NCI-H1436 treated with DMSO at 0.1 percent for 48 hours (cell line): ENCODE measurements at places on chromosomes 7 and 10.

- no peak for DNase-seq
Measured at GRCh38 chr10:48289501-48290238, 15.2 kb upstream of the FRMPD2 start.

GRCh38 chr10:118374404-118374803 lies 32.3 kb upstream of the FAM204A start:
- no peak for DNase-seq

DNA sequence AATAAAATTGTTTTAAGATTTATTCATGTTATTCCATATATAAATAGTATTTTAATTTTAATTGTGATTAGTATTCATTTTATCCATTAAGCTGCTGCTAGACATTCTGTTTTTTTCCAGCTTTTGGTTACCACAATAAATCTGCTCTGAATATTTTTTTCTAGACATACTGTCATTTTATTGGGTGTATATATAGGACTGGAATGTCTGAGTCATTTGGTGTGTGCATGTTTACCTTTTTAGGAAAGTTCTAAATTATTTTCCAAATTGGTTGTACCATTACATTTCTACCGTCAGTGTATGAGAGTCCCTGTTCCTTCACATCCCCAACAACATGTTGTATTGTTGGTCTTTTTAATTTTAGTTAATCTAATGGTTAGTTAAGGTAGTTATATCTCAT lies 1138.1 kb downstream of the REEP3 start:
- DNase-seq = no peak

DNA sequence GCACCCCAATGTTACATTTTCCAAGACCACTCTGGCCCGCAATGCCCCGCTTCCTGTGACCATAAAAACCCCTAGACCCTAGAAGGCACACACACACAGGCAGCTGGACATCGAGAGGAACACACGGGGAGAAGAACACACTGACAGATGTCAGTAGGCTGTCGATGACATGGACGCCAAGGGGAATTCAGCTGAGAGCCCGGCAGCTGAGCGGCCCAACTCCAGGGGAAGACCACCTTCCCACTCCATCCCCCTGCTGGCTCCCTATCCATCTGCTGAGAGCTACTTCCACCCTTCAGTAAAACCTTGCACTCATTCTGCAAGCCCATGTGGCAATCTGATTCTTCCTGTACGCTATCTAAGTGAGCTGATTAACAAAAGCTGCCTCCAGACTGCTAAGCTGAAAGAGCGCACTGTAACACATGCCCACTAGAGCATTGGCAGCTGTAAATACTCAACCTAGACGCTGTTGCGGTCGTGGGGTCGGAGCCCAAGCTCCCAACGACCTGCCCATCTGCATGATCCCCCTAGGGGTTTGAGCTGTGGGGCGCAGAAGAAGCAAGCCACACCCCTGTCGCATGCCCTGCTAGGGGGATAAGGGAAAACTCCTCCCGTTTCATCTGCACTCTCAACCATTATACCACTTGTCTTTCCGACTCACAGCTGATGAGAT lies 843.6 kb upstream of the POT1 start:
- DNase-seq = peak; percentile 41

DNA sequence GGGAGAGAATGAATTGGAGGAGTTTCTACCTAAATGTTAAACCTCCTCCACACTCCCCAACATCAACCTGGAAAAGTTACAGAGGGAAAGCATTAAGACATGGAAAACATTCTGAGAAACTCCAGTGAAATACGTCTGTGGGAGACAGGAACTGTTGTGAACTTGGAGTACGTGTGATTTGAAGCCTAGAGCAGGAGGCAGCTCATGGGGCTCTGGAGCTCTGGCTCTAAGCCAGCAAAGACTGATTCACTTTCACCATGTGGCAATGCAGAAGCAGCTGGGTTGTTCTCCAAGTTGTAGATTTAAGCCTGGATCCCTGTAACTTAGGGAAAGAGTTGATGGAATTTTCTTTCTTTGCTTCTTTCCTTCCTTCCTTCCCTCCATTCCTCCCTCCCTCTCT lies 503.2 kb downstream of the NRG3 start:
- DNase-seq = no peak

DNA sequence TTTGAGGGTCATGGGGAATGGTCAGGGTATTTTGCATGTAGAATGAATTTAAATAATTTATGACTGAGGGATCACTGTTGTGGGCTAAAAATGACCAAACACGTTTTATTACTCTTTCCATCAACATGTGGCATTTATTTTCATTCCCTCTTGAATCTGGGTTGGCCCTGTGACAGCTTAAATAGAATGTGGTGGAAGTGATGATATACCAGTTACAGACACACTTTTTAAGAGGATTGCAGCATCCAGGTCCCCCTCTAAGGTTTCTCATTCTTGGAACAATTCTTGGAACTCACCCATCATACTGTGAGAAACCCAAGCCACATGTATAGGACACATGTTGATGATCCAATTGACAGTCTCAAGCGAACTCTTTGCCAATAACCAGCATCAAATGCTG lies 272.4 kb downstream of the ETV1 start:
- no peak for DNase-seq

- no peak for DNase-seq
Measured at GRCh38 chr7:43491984-43492383, 90.9 kb upstream of the STK17A start.

GRCh38 chr7:157037028-157037427 lies 26.6 kb upstream of the MNX1 start:
- DNase-seq = no peak

DNA sequence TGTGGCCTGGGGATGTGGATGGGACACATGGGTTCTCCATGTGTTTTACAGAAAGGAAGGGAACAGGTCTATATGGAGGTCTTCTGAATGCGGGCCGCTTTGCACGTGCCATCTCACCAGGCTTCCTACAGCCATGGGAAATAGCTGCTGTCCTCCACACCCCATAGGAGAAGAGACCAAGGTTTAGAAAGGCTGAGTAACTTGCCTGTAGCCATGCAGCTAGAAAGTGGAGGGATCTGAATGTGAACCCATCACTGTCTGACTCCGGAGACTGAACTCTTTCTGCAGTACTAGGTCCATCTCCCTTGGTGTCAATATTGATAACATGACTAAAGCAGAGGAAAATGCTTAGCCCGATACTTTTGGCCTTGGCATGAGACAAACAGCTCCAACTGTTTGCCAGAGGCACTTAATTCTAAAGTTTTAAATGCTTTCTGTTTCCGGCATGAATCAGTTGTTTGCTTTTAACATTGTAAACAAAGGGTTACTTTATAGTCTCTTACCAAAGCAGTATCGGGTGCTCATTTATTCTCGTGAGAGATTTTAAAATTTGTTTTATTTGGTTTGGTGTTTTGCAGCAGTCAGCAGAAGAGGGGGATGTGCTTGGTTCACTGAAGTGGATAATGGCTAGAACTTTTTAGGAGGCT lies 64.8 kb upstream of the LOXL4 start:
- no peak for DNase-seq

- DNase-seq = no peak
Measured at GRCh38 chr7:90312745-90313144, 8.4 kb downstream of the FAM237B start.

- DNase-seq = no peak
Measured at GRCh38 chr7:55107946-55108345, 89.1 kb downstream of the EGFR start.

DNA sequence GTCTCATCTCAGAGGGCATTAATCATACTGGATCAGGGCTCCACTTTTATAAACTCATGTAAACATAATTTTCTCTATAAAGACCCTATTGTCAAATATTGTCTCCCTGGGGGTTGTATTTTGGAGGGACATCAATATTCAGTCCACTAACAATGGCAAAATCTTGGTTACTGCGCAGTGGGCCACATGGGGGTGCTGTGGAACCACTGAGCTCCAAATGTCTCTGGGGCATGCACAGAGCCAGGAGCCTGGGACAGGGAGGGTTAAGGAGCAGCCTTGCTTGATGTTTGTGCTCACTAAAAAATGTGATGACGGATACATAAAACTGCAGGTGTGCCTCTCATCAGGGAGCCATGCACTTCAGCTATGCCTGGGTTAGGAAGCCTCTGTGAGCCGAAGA lies 62.1 kb upstream of the PRSS58 start:
- no peak for DNase-seq

- no peak for DNase-seq
Measured at GRCh38 chr10:17240096-17240495, 12.1 kb downstream of the VIM start.

- DNase-seq = no peak
Measured at GRCh38 chr7:70615066-70615606, 516.8 kb upstream of the GALNT17 start.

DNA sequence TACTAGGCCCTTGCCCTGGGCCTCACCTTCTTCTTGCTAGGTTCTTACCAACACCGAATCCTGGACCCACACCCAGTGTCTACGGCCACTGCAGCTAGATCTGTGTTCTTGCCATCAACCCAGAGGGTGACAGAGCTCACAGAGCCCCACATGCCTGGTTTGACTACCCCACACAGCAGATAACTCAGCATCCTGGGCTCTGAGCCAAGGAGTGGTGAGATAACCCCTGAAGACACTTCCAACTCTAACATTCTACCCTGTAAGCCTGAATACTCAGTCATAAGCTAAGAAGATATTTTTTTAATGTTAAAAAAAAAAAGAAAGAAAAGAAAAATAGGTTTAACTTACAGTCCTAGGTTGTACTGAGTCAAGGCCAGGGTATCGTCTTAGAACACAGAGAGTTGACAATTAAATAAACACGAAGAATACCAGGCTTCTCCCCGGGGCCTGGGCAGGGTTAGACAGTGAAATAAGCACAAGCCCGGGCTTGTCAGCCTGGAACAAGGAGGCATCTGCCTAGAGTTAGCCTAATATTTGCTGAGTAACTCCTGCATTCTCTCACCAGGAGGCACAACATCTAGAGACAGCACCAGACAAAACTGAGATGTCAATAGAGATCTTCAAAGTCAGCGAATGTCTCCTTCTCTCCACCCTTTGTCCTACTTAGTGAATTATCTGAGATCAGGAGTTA lies 556.5 kb upstream of the LRRN3 start:
- no peak for DNase-seq

GRCh38 chr7:44531421-44532380 lies 9.4 kb downstream of the NPC1L1 start:
- no peak for DNase-seq

DNA sequence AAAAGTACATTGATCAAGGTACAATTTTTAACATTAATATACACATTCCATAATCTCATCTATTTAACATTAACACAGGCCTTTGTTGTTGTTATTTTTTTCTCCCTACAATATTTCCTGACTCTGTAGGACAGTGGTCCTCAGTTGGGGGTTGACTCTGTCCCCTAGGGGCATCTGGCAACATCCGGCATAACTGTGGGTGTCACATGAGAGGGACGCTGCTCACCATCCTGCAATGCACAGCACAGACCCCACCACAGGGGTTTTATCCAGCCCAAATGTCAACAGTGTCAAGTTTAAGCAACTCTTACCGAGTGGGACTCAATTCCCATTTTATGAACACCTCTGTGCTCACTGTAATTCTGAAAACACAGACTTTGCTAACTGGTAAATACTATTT lies 8.8 kb downstream of the IDI1 start:
- DNase-seq = no peak

- DNase-seq = no peak
Measured at GRCh38 chr7:143889068-143889467, 12.9 kb downstream of the TCAF1 start.

GRCh38 chr10:70673929-70674559 lies 1.7 kb downstream of the ADAMTS14 start:
- no peak for DNase-seq

GRCh38 chr10:118101501-118101900 lies 54.8 kb upstream of the RAB11FIP2 start:
- DNase-seq = no peak

- DNase-seq = no peak
Measured at GRCh38 chr10:101938305-101939007, 94.9 kb upstream of the KCNIP2 start.

- DNase-seq = no peak
Measured at GRCh38 chr10:94677691-94678090, 5.8 kb upstream of the CYP2C18 start.

- DNase-seq = no peak
Measured at GRCh38 chr7:50450590-50451032, 461 bp upstream of the FIGNL1 start.

DNA sequence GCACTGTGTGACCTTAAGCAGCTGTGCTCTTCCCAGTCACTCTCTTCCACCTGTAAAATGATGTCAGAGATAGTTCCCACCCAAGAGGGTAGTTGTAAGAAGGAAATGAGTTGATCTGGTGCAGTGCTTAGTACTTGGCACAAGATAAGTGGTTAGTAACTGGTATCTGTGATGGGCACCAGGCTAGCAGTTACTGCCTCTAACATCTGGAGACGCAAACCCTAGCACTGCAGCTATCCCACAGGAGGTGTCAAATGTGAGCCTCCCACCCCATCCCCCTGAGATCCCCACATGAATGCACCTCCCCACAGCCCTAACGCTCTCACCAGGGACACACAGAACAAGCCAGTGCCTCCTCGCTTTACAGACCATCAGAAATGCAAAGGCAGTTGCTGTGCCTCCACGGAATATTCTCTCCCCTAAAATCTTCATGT lies 72.0 kb downstream of the KCNMA1 start:
- DNase-seq = no peak

GRCh38 chr7:108078211-108078673 lies 51.9 kb downstream of the LAMB4 start:
- no peak for DNase-seq

DNA sequence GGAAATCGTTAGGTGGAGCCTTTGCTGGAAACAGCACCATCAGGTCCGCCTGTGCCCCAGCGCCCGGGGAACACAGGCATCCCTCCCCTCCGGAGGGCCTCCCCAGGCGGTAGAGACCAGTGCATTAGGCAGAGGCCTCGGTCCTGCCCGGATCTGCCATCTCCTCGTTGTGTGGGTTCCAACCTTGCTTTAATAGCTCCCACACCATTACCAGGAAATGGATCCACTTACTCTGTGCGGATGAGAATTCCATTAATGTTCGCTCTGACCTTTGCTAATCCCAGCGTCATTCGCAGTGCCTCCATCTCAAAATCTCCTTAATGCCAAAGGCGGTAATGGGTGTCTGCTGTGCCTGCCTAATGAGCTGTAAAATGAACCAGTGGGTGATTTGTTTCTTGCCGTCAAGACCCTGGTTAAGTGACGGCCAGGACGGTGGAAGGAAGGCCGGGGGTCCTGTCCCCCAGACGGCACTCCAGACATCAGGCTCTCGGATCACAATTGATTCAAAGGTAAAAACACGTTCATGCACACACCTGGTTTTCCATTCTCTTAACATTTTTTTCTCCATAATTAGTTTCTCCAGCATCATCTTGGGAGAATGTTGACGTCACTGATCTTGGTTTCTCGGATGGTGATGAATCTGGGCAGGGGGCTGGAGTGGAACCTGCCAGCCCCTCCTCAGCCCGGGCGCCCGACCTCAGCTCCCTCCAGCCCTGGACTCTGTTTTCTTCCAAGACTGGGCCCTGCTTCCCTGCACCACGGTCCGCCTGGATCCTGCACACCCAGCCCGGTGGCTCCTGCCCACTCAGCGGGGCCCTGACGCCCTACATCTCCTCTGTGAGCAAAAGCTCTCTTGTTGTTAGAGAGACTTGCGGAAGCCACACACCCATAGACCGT lies 22.8 kb upstream of the FAM20C start:
- DNase-seq = no peak

DNA sequence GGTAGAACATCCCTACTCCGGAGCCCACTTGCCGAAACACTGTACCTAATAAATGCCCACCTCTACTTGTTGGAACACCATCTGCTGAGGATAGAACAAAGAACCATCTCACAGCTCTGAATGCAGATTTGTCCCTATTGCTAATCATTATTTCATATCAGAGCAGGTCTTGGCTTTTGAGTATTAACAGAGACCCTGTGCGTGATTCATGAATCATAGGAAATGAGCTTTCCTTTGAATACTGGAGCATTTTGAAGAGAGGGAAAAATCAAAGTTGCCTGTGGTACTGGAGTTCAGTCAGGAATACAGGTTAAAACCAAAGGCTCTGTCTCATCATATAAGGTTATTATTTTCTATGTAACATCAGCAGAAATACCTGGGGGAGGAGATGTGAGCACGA lies 1132.3 kb downstream of the XPNPEP1 start:
- DNase-seq = no peak
